MG63 (cell line): ENCODE measurements at places on chromosomes 6 and 20.

DNA sequence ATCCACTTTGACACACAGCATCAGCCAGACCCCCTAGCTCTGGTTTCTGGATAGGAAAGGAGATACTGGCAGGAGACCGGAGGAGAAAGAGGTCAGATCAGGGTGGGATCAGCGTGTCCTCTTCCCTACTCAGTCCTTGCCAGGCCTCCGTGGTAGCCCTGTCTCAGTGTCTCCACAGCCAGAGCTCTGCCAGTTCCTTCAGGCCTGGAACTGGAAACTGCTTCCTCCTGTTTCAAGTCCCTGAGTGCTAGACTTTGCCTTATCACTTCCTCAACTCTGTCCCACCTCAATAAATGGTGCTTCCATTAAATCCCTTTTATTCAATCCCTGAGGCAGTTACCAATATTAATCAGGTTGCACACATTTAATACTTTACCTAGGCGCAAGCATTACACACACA, 96.8 kb upstream of the LY86 start:
- no peak for DNase-seq

- no peak for DNase-seq
Measured at GRCh38 chr6:111357705-111358104, 125.3 kb downstream of the REV3L start.

DNA sequence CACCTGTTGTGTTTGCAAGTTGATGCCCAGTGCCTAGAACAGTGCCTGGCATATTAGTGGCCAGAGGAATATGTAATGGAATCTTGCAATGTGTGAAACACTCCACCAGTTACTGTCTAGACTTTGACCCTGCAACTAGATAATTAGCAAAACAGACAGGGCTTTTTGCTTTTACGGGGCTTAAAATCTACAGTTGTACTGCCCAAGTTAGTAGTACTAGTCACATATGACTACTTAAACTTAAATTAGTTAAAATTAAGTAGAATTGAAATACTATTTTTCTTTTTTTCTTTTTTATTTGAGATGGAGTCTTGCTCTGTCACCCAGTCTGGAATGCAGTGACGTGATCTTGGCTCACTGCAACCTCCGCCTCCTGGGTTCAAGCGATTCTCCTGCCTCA, 44.3 kb upstream of the PLCB4 start:
- DNase-seq = no peak

DNA sequence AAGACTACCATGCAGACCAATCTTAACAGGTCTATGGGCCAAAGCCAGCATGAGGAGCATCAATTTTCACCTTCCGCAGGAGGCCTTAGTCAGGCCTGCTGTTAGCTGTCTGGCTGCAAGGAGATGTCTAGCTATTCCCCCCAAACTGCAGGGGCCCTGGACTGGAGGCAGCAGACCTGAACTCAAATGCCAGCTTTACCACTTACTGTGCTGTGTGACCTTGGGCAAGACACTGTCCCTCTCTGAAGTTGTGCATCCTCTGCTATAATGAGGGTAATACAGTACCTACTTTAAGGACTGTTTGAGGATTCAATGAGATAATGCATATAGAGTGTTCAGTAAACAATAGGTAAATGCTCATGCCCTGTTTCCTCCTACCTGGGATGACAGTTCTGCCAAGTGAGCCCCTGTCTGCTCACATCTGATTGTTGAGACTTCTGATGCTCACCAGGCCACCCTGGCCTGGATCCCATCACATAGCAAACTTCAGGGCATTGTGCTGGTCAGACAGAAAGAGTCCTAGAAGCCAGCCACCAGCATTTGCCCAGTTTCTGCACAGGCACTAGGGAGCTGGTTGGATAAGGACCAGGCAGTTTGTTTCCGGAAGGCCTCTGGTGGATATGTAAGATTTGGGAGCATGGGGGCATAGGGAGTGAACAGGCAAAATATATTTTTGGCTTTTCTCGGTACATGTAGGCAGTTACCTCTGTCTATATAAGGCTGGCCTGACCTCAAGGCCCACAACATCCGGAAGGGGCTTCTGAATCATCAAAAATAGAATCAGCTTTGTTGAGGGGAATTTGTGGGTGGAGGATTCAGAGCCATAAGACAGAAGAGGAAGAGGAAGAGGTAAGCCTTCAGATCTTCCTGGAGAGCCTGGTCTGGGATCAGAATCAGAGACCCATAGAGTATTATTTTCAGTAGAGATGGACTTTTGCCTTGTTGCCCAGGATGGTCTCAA, 2.3 kb upstream of the OCSTAMP start:
- DNase-seq = no peak

DNA sequence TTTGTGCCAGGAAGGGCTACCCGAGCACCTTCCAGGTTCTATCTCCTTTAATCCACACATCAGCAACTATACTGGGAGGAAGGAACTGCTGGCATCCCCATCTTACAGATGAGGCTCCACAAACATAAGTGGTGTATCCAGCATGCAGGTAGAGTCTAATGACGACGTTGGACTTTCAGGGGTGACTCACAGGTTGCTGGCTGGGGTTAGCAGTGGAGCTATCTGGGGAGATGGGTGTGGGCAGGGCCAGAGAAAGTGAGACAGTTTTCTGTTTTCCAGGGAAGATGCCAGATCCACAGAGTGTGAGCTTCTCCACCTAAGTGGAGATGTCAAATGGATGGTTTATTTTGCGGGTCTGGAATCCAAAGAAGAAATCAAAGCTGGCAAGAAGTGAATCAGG, 31.8 kb downstream of the CDH22 start:
- no peak for DNase-seq

GRCh38 chr6:142008781-142009180, 123.9 kb upstream of the GJE1 start:
- DNase-seq = no peak

DNA sequence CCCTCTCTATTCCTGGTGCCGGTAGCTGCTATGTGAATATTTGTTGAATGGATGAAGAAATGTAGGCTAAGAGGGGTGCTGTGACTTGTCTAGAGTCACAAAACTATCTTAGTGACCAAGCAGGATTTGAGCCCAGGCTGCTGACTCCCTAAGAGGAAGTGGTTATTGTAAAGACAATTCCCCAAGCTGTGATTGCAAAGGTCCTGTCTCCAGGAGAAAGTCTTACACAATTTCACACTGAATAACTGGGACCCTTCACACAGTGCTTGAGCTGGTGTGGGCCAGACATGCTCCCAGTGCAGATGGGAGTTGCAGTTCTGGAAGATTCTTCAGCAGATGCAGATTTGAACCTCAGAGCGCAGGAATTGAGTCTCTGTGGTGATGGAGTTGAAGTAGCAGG, 38.1 kb downstream of the IYD start:
- DNase-seq = no peak

- peak; percentile 80 for DNase-seq
Measured at GRCh38 chr20:57266291-57267157, at the start of gene BMP7. BMP7 (minus strand) TSS chr20:57266641; CDS start chr20:57266122, 519 bp downstream.

- no peak for DNase-seq
Measured at GRCh38 chr20:24236201-24236600, 233.2 kb upstream of the SYNDIG1 start.

DNA sequence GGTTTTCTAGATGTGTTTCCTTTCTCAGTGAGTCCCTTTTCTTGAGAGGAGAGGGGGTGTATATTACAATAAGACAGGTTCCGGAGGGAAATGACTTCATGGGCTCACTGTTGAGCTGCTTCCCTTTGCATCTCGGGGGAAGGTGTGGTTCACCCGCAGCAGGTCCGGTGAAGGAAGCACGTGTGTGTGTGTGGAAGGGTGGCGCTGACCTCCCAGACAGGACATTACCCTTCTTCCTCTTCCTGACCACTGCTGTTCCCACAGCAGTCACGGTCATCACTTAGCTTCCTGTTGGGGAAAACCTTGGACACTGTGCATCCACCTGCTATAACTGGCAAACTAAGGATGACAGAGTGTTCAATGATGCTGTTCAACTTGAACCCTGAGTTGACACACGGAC, 83.6 kb downstream of the PLEKHG1 start:
- no peak for DNase-seq

DNA sequence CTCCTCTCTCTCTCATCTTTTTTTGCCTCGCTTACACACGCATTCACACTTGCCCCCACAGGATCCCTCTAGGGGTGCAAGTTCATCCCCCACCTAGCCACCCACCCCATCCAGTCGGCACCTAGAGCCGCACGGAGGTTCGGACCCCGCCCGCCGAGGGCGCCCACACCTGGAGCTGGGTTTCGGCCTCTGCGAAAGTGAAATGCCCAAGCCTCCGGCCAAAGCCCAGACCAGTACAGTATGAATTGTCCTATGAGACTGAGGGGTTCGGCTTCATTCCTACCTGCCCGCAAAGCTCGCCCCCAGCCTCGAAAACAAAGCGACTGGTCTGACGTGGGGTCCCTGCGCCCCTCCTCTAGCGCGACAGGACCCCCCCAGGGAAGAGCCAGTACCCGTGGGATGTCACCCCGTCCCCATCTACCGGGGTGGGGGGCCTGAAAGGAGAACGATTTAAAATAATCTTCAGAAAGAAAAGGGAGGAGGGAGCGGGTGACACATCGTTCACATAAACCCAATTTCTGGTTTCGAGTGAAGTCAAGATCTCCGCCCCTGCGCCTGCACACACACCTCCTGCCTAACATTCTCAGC, 1.5 kb downstream of the TFAP2A start:
- DNase-seq = no peak

DNA sequence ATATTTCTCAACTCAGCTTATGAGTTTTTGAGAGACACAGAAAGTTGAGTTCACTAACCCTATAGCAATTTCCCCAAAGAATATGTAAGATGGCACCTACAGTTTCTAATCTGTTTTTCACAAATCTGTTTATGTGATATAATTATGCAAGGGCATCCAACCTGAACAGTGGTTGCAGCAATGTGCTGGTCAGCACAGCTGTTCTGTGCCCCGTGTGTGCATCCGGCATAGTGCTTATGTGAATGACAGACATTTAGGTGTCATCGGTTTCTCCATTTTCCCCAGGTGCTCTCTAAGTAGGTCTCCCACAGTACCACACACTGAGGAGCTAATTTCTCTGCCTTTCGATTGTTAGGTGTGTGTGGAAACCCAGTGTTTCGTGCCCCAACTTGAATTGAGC, 7.7 kb upstream of the BACH2 start:
- DNase-seq = no peak

DNA sequence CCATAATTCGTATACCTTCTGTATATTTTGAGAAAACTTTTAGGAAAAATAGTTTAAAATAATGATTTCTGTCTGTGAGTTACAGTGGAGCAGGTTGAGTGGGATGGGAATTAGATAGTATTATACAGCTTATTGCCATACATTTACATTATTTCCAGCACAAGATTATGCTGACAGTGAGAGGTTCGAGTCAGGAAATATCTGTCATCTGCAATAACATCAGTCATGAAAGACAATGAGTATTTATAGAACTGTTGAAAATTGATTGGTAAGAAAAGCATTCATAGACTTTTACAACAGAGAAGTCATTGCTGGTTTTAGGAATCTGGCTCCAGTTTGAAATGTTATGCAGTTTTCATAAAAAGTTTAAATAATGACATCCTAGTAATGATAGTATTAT, 45.9 kb downstream of the FAM135A start:
- no peak for DNase-seq

GRCh38 chr6:44011350-44011920, 115.8 kb downstream of the MRPL14 start:
- no peak for DNase-seq

DNA sequence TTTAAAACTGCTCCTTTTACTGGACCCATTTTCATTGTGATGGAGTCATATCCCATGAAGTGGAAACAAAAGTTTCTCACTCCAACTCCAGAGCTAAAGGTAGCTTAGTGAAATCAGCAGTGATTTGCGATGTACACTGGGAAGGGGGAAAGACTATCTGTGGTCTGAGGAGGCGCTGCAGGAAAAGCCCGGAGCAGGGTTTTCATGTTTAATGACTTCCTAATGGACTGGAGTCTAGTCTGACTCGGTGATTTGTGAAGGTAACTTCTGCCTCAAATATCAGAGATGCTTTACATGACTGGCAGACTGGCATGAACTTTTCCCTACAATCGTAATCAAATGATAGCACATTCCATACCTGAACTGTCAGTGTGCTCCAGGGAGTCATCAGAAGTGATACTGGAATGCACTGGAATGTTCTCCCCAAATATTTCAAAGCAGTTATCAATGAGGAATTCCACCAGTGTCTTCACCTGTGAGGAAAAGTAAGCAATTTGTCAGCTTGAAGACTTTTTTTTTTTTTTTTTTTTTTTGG, 7.0 kb downstream of the TAGAP start:
- no peak for DNase-seq

DNA sequence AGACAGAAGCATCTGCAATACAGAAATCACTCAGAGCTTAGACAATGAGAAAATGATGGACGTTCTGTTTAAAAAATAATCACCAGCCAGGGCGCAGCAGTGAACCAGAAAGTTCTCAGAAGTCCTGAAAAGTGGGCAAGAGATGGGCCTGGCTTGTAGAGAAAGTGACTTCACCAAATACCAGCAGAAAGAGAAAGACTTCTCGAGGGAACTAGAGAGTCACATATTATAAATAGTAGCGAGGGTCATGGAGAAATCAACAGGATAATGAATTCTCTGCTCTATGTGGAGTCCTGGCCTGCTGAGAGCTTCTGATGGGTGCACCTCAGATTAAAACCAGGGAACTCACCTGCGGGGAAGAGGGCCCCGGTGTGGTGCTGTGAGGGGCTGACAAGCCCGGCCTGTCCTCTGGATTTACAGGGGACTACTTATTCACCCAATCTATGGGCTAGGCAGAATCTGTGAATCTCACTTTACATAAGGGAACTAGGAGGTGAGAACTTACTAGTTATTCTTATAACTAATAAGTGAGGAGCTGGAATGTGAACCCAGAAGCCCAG, 5.6 kb upstream of the RAMACL start:
- no peak for DNase-seq

GRCh38 chr6:44105146-44105545, 22.1 kb downstream of the MRPL14 start:
- DNase-seq = no peak

DNA sequence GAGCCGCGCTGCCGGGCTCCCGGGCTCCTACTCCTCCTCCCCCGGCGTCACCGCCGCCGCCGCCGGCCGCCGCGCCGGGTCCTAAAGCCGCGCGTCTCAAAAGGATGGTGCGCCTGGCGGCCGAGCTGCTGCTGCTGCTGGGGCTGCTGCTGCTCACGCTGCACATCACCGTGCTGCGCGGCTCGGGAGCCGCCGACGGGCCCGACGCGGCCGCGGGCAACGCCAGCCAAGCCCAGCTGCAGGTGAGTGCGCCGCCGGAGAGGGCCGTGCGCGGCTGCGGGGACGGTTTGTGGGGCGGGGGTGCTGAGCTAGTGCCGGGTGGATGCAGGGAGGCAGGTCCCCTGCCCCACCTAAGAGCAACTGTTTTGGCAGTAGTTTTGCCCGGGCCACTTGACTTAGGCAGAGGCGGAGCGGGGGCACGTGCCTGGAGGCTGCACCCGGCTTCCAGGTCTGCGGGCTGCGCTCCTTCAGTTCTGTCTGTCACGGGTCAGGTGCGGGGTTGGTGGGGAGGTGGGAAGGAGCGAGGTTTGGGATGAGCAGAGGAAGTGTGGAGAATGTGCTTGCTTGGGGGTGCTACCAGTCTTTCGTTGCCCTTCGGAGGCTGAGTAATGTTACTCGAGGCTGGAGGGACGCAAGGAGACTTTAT, 722 bp downstream of the ISM1 start:
- DNase-seq = peak; percentile 73

DNA sequence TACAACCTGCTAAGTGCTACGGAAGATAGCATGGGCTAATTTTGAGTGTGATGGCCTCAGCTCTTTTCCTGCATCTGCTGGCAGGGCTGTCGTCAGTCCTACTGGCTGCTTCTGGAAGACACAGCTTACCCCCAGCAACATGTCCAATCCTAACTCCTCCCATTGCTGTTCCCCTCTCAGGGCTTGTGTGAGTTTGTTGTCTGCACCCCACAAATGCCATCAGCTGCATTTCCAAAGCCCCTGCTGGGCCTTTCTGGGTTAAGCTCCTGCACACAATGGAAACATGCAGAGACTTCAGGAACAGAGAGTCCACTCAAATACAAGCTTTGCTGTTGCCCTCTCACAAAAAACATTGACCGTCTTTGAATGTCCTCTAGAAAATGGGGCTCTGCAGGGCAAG, 84.7 kb downstream of the RNF182 start:
- DNase-seq = no peak
